ENCODE measurements at places on chromosomes 11 and 22.
A peak's percentile ranks its signal among the peaks of the same experiment; 100 is the strongest.

- DNase-seq = peak; percentile 96
- H3K27me3 ChIP-seq = no peaks in the 10 kb centered on the region
- peak overlapping the region; percentile 21 for H3K4me3 ChIP-seq
- H3K27ac ChIP-seq = peak overlapping the region; percentile 71
- H3K4me1 ChIP-seq = peaks cover 31% of the 10 kb centered on the region
Observed at GRCh38 chr11:72308226-72309073, 64.5 kb upstream of the PHOX2A start.

DNA sequence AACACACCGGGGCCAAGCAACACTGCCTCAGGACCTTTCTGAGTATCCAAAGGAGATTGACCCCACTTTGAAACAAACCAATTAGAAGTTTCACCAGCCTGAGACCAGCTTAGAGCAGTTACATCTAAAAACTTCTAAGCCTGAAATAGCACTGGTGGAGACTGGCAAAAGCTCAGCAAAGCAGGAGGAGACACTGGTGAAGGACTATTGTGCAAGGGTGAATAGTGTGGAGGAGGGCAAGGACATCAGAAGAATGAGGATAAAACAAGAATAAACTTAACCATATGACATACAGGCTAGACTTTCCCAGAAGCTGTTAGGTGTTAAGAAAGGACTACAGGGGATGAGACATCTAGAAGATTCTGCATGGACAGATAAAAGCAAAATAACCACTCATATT lies 152.4 kb downstream of the FCHSD2 start:
- peaks cover 4% of the 10 kb centered on the region for H3K36me3 ChIP-seq
- no peaks in the 10 kb centered on the region for H3K27me3 ChIP-seq
- no peak for DNase-seq
- no peak overlapping the region for H3K27ac ChIP-seq
- no peak overlapping the region for H3K4me3 ChIP-seq
- H3K4me1 ChIP-seq = no peaks in the 10 kb centered on the region

DNA sequence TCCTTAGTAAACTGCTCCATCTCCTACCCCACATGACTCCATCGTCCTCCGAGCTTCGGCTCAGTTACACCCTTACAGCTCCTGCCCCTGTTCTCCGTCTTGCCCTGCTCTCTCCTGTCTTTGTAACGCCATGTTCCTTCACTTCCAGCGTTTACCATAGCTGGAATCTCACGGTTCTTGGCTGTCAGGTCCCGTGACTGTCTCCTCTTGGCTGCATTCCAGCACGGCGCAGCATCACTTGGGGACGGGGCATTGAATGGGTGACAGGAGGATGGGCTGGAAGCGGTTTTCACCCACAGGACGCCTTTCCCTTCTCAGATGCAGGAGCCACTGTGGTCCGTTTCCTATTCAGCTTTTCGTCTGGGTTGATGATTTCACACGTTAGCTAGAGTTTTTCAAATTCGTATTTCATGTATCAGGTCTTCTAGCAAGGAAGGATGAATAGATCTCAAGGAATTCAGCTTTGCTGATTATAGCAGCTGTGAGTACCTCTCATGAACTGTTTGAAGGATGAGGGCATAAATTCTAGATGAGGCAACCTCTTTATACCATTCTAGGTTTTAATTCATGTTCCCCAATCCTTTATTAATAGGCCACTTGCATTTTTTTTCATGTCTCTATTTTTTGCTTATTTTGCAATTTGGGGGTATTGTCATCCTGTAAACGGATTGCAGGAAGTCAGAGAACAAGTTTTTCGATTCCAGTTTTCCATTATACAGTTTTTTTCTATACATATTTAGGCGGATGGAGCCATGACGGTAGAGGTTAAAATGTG lies 29.1 kb downstream of the ZBED4 start:
- peak overlapping the region; percentile 55 for H3K27ac ChIP-seq
- H3K4me3 ChIP-seq = peak overlapping the region; percentile 7
- peaks cover 9% of the 10 kb centered on the region for H3K36me3 ChIP-seq
- peaks cover 16% of the 10 kb centered on the region for H3K4me1 ChIP-seq
- peak; percentile 75 for DNase-seq

DNA sequence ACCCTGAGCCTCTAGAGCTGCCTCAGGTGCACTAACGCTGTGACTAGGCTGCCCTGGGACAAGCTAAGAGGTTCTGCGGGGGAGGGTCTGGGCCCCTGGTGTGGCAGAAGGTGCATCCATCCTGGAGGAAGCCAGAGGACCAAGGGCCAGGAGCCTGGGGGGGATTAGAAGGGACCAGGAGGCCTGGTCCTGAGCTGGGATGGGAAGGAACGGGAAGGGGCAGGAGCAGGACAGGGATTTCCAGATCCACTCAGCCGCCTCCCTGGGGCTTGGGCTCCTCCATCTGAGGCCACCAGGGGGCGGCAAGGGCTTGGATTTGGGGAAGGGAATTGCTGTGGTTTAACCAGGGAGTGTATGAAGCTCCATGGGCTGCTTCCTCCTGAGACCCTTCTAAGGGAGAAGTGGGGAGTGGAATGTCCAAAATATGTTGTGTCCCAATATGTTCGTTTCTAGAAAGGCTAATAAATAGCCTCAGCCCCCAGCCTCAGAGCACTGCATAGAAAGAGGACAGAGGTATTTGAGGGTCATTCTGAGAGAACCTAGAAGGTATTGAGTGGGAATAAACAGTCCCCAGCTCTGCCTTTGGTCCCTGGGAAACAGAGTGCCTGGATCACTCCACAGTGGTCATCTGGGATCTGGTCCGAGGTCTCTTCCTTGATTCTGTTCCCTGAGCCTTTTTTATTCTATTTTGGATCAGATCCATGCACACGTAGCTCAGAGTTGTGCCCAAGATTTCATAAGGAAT lies 17.4 kb upstream of the PRAME start:
- no peaks in the 10 kb centered on the region for H3K36me3 ChIP-seq
- no peak overlapping the region for H3K4me3 ChIP-seq
- peaks cover 2% of the 10 kb centered on the region for H3K27me3 ChIP-seq
- no peak for DNase-seq

- H3K27me3 ChIP-seq = no peaks in the 10 kb centered on the region
- H3K27ac ChIP-seq = no peak overlapping the region
- H3K36me3 ChIP-seq = no peaks in the 10 kb centered on the region
- peaks cover 11% of the 10 kb centered on the region for H3K4me1 ChIP-seq
Observed at GRCh38 chr22:27045103-27045947, 387.9 kb downstream of the MIAT start.

DNA sequence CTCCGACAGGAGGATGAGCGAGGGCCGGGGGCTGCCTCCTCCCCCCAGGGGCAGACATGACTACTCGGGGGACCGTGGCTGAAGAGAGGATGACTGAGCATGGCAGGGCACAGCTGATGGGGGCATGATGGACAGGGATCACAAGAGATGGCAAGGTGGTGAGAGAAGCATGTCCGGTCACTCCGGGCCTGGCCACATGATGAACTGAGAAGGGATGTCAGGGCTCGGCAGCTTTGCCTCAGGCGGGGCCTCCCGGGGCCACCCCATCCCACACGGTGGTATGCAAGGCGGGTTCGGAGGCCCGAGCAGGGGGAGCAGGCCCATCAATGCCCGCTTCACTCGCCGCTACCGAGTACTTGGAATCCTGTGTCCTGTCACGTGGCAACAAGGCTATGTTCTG lies 36.6 kb upstream of the UBASH3B start:
- DNase-seq = no peak
- H3K36me3 ChIP-seq = no peaks in the 10 kb centered on the region
- no peak overlapping the region for H3K4me3 ChIP-seq
- no peak overlapping the region for H3K27ac ChIP-seq

GRCh38 chr11:58786693-58787092 lies 55.0 kb upstream of the GLYAT start:
- H3K27ac ChIP-seq = no peak overlapping the region
- no peak overlapping the region for H3K4me3 ChIP-seq
- DNase-seq = no peak
- H3K4me1 ChIP-seq = no peaks in the 10 kb centered on the region
